ENCODE measurements at places on chromosomes 11 and 22. TPM values are rescaled to one million over a fixed set of nuclear protein-coding genes. Genes with fewer than 3 reads are reported as not detected.

- no peak for DNase-seq
These were observed 987.6 kb downstream of the NTM start for GRCh38 chr11:132357811-132358572.

Gene ATG16L2
- 43.7 TPM for total RNA-seq

GRCh38 chr11:120375076-120375475, 38.9 kb downstream of the ARHGEF12 start:
- DNase-seq, result no peak

DNA sequence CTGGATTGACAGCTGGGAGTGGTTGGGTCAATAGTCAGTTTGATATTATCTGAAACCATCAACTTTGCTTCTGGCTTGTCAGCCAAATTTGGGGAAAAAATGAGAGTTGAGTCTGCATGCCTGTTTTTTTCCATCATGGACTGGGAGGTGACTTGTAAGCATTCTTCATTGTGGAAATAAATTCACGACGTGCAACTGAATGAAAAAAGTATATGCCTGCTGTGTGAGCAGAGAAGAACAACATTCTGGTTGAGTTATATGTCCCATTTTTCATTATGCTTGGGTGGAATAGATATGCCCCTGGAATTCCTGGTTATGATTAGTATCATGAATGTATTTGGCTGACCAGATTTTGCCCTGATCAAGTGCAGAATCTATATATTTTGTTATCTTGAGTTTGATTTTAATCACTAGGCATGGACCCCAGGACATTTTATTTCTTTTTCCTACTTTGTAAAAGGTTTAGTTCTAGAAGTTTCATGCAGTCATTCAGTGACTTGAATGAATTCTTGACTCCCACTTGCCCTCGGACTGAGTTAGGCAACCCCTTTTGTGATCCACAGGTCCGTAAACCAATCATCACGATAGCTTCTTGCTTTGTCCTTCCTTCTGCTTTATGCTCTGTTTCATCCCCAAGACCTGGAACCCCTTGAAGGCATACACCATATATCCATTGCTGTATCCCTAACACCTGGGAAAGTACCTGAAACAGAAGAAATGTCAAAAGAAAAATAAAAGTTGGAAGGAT, 205.8 kb downstream of the NAV2 start:
- DNase-seq, result no peak

GRCh38 chr22:28019881-28020861, 101.1 kb upstream of the PITPNB start:
- peak; percentile 66 for DNase-seq

Gene NF2
- total RNA-seq, result 47.3 TPM

- DNase-seq, result no peak
These were observed 62.9 kb upstream of the LRRC4C start for GRCh38 chr11:41522391-41522790.

DNA sequence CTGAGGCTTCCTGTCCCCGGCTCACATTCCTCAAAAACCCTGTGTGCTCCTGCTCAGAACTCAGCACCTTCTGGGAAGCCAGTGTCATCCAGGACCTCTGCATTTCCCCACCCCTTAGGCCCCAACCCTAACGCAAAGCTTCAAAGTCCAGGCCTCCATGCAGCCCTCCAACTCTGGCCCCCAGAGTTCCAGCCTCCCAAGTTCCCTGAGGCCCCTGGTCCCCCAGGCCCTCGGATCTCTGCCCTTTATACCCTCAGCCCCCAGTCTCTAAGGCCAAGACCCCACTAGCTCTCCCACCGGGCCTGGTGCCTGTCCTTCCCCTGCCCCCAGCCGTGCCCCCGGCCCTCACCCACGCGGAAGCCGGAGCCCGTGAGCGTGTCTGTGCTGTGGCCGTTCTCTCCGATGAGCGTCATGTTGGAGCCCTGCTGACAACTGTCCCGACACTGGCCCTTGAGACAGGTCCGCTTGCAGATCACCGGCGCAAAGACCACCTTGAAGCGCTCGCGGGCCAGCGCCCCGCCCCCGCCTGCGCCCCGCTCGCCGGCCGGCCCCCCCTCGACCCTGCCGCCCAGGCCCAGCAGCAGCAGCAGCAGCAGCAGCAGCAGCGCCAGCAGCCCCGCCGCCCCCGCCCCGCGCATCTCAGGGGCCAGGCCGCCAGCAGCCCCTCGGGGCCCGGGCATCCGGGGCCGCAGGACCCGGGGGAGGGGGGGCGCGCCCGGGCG, 718 bp downstream of the LTBP3 start:
- no peak for DNase-seq

DNA sequence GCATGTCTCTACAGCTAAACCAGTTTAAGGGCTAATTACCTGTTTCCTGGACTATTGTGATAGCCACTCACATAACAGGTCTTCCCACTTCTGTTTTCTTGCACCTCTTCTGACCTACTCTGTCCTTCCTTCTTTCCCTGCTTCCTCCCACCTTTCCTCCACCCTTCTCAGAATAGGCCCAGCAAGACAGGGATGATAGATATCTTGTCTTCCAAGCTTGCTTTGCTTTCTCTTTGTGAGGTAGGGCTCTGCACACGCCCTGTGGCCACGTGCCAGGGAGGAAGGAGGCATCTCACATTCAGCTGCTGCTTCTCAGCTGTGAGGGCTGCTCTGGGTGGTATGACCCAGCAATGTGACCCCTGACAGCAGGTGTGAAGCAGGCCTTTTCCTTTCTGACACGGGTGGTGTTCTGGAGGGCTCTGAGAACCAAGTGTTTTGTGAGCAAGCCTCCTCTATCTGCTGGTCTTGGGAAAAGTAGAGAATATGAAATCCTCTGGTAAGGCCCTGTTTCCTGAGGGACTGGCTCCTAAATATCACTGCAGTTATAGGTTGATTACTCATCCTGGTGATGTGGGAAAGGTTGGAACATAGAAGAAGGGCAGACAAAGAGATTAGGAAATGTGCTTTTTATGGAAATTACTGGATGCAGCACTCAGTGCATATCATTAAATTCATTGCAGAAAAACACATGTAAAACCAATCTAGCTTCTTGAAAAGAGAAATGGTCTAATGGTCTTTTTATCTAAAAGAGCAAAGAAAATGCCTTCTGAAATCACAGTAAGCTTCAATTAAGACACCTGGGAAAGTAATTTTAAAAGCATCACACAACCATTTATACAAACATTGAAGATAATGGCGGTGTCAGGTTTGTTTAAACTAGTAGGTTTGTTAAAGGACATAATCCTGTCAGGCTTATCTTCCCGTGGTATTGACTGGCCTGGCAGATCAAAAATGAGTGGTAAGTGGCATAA, 8.5 kb downstream of the AMOTL1 start:
- no peak for DNase-seq

DNA sequence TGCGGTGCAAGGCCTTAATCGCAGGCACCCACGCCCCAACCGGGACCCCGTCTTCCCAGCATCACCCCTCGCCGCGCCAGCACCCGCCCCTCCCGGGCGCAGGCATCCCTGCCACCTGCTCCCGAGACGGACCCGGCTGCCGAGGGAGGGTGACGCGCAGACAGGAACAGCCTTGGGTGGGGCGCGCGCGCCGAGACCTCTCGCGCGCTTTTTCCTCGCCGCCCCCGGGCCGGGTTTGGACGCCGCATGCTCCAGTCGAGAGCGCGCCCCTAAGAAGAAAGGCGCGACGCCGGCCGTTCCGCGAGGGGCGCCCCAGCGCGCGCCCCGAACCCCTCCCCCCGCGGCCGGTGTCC, 504 bp downstream of the CFL1 start:
- peak; percentile 31 for DNase-seq

DNA sequence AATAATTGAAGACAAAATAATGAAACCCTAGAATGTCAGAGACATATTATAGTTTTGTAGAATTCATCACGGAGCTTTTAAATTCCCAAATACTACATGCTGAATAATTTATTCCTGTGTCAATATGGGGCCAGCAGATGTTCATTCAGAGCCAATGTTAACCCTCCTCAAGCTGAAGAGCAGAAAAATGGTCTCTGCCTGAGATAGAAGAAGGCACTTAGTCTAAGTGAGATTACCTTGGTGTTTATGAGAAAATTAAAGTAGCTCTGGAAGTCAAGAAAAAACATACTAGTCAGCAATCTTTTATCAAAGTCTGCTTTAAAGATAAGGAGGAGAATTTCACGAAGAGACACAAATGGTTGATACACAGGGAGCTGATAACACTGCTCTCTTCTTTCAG, 328.2 kb downstream of the TTC28 start:
- no peak for DNase-seq

DNA sequence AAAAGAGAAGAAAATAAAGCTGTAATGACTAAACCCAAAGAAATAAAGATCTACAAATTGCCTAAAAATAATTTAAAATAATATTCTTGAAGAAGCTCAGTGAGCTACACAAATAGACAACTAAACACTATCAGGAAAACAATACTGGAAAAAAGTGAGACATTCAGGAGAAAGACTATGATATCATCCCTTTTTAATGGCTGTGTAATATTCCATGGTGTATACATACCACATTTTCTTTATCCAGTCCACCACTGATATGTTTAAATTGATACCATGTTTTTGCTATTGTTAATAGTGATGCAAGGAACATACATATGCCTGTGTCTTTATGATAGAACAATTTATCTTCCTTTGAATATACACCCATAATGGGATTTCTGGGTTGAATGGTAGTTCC, 13.1 kb upstream of the OR6T1 start:
- no peak for DNase-seq

Gene GGT5
- total RNA-seq, result 90.0 TPM

Gene OR51T1
- total RNA-seq, result not detected

Gene OR51B2
- not detected for total RNA-seq

GRCh38 chr22:48836673-48837340, 990.9 kb downstream of the BRD1 start:
- DNase-seq, result no peak

DNA sequence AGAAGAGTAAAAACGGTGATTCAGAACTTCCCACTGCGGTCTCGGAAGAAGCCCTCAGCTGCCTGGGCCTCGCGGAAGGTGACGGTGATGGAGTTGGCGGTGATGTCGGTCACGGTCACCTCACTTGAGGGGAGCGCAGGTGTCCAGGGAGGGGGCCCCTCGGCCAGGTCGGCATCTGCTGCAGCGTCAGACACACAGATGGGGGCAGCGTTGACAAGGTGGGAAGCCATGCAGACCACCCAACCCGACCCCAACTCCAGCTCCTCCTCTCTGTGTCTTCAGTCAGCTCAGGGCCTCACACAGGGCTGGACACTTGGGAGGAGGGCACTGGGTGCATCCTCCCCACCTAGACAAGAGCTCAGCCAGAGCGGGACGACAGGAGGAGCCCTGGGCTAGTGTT, 18.6 kb downstream of the CBX7 start:
- DNase-seq, result no peak

DNA sequence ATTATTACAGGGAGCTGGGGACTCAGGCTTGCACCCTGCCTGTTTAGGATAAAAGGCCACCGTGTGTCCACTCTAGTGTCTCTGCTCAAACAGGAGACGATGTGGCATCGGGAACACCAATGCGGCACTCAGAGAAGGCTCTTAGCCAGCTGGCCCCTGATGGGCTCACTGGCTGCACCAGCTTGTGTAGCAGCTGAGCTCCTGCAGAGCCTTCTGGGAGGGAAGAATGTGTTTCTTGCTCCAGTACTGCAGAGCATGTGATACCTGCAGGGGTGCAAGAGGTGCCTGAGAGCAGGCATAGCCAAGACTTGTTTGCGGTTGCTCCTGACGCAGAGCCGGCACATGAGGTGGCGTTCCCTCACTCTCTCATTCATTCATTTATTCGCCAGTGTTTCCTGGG, 44.4 kb upstream of the KCNQ1OT1 start:
- DNase-seq, result no peak

- peak; percentile 24 for DNase-seq
These were observed 50.4 kb upstream of the SEPTIN5 start for GRCh38 chr22:19663821-19664355.

DNA sequence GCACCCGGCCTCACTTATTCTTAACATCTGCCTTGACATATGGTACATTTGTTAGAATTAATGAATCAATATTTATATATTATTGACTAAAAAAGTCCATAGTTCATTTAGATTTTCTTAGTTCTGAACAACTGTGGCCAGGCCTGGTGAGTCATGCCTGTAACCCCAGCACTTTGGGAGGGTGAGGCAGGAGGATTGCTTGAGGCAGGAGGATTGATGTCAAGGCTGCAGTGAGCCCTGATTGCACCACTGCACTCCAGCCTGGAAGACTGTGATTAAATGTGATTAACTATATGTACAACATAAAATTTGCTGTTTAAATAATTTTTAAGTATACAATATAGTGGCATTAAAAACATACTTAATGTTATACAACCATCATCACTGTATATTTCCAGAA, 5.6 kb downstream of the UVRAG start:
- no peak for DNase-seq

GRCh38 chr22:28009272-28009827, 90.3 kb upstream of the PITPNB start:
- DNase-seq, result peak; percentile 78

DNA sequence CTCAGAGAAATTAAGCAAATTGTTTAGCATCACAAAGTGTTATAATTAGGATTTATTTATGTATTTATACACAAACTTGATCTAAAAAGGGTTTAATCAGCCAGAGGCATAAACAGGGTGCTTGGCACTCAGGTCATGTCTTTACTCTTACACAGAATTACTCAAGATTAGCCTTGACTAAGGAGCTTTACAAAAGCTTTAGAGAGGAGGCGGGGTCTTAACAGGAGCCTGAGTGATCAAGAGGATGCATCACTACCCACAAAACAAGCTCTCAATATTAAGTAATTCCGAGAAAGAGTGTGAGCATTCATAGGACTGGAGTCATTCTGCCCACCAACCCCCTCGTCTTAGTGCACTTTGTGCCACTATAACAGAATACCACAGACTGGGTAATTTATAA, 103.0 kb downstream of the SPATA19 start:
- no peak for DNase-seq

- DNase-seq, result peak; percentile 64
These were observed at the start of gene LDLRAD3 for GRCh38 chr11:35943713-35944502. Gene LDLRAD3 (plus strand): TSS chr11:35944062. CDS start chr11:35944099, 37 bp downstream.

Gene SPDYC
- total RNA-seq, result not detected

Gene SLC29A2
- 5.0 TPM for total RNA-seq

GRCh38 chr11:766106-766935, 11.0 kb downstream of the GATD1 start:
- DNase-seq, result no peak

- no peak for DNase-seq
These were observed 56.1 kb downstream of the AASDHPPT start for GRCh38 chr11:106133529-106133928.

DNA sequence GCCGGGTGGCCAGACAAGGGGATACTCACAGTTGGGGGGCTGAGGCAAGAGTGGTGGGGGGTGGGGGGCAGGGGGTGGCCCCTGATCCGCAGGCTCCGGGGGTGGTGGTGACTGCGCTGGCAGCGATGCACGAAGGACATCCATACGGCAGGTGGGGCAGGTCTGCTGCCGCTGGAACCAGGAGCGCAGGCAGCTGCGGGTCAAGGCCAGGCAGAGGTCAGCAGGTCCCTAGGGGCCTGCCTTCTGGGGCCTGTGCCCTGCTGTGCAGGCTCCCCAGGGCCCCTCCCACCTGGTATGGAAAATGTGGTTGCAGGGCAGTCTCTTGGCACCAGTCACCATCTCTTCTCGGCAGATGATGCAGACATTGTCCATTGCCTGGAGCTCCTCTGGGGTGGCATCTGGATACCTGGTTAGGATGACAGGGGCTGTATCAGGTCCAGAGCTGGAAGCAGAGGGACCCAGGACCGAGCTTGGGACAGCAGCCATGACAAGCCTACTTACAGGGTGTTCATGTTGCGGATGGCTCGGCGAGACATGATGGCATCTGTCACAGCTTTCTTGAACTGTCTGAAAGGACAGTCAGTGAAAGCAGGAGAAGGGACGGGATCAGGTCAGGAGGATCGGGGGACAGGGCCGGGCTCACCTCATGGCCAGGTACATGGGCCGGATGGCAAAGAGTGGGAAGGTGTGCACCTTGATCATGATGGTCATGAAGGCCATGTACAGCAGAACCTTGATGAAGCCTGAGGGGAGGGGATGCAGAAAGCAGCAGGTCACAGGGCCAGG, 3.5 kb downstream of the SYVN1 start:
- DNase-seq, result no peak
